ENCODE measurements at places on chromosomes 2 and 18.

GRCh38 chr2:119197126-119197405 is 26.6 kb upstream of the STEAP3 start:
- DNase-seq = no peak

GRCh38 chr2:219965287-219966194 is 338.1 kb downstream of the SLC4A3 start:
- no peak for DNase-seq

DNA sequence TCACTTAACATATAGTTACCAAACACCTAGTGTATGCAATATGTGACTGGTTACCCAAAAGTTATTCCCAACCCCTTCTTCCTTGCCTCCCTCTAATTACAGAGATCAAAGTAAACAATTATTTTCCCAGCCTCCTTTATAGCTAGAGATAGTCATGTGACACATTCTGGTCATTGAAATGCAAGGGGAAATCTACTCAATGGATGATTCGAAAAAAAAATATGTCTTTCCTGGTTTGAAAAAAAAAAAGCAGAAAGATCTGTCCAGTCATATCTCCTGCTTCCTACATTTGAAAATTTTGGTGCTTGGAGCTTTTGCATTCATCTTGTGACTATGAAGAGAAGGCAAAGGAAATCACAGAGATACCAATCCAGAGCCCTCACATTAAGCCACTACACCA is 27.6 kb upstream of the UGP2 start:
- DNase-seq = no peak

DNA sequence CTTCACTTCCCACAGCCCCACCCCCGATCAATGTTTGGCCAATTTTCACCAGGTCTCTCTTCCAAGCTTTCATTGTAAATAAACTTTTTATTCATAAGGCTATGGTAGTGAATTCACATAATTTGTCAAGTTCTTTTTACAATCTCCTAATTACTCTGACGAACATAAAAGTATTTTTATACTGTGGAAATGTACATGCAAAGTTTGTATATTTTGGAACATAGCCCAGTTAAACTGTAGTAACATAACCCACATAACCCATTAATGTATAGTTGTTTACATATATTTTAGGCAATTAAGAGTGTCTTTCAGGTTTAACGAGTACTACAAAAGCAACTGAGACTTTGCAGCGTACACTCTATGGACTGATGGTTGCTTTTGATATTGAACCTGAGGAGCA is 228.3 kb upstream of the ERBB4 start:
- DNase-seq = peak; percentile 89

All from DMS153 (cell line).